ENCODE measurements at places on chromosomes 12 and 14.
A peak's percentile ranks its signal among the peaks of the same experiment; 100 is the strongest.

- ATAC-seq, result peak; percentile 7
Measured at GRCh38 chr12:116532986-116533342, 26.2 kb upstream of the MAP1LC3B2 start.

- ATAC-seq, result no peak
Measured at GRCh38 chr12:117361347-117361751, at the start of gene NOS1. Gene NOS1, minus strand, starts transcription at chr12:117361626. Its CDS starts 30,557 bp downstream, at chr12:117331069.

GRCh38 chr12:109550281-109550680 lies 23.0 kb downstream of the MMAB start:
- ATAC-seq, result no peak

DNA sequence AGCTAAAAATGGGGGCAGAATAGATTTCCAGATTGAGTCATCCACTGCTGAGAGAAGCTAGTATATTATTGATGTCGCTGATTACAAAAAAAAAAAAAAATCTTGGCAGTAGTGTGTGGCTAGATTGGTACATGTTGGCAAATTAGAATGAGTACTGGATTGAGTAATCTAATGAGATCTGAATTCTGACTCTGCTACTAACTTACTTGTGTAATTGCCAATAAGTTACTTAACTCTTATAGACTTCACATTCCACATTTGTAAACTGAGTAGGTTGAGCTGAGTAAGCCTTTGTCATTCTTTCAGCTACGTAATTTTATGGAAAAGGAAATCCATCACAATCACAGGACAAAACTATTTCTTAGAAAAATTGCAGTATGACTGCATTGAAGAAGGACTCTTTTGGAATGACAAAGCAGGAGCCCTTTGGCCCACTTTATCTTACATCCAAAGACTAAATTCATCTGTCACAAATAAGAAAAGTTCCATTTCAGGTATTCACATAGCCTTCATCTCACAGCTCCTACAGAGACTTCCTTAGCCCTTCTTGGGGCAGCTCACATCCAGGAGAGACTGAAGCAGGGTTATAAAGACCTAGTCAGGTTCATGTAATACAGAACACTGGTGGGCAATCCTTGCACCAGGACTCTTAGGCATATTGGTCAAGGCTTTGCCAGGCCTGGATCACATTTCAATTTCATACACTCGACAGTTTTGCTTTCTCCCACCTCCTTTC lies 197.3 kb upstream of the CPNE8 start:
- peak; percentile 76 for ATAC-seq

- no peak for ATAC-seq
Measured at GRCh38 chr14:105647784-105648608, 121.6 kb downstream of the TMEM121 start.

DNA sequence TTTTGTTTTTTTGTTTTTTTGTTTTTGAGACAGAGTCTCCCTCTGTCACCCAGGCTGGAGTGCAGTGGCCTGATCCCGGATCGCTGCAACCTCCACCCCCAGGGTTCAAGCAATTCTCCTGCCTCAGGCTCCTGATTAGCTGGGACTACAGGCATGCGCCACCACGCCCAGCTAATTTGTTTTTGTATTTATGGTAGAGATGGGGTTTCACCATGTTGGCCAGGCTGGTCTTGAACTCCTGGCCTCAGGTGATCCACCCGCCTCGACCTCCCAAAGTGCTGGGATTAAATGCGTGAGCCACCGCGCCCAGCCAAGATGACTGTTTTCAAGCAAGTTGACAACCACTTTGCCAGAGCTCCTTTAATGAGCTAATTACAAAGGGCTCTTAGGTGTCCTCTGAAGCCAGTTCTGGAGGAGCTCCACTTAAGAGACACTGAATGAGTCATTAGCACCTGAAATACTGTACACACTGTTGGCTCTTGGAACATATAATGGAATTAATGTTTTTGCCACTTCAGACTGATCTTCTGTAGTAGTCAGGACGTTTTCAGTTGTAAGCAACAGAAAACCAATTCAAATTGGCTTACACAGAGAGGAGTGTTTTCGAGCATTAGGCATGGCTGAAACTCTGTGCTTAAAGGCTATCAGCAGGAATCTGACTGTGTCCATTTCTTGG lies 55.4 kb upstream of the MED13L start:
- no peak for ATAC-seq

DNA sequence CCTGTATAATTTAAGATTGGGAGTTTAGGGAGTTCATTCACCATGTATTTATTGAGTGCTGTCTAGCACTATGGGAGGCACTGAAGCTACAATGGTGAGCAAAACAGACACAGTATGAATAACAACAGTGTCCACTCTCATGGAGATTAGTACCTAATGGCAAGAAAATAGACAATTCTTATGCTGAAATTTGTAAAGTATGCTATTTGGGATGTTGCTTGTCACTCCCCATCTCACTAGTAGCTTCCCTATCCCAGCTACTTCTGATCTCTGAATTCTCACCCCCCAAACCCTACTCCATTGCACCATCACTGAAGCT lies 4.0 kb downstream of the GDF11 start:
- no peak for ATAC-seq

- ATAC-seq, result no peak
Measured at GRCh38 chr12:96177013-96177412, 17.2 kb upstream of the ELK3 start.

GRCh38 chr12:19129486-19130223 lies at the start of gene PLEKHA5:
Gene PLEKHA5, plus strand, starts transcription at chr12:19129733. Its CDS starts 67 bp downstream, at chr12:19129800.
- peak; percentile 75 for ATAC-seq

GRCh38 chr14:89767861-89768268 lies 186.7 kb downstream of the EFCAB11 start:
- ATAC-seq, result peak; percentile 89

DNA sequence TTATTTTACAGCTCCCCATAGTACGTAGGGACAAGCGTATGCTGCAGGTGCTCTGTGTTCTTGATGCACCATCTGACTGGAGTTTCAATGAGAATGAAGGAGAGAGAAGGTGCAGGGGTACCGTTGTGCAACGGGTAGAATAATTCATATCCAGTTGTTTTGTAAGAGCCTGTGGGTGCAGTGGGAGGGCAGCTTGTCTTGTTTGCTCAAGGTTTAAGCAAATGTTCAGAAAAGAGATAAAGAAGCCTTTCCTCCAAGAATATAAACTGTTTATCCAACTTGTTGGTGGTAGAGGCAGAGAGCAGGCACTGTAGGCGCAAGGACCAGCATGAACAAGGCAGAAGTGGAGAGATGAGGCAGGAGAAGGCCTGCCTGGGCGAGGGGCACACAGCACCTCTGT lies 64.2 kb downstream of the ADCK1 start:
- ATAC-seq, result no peak

- no peak for ATAC-seq
Measured at GRCh38 chr12:58847901-58848600, 72.3 kb downstream of the LRIG3 start.

GRCh38 chr14:101365329-101366158 lies 195.8 kb upstream of the DIO3 start:
- no peak for ATAC-seq

DNA sequence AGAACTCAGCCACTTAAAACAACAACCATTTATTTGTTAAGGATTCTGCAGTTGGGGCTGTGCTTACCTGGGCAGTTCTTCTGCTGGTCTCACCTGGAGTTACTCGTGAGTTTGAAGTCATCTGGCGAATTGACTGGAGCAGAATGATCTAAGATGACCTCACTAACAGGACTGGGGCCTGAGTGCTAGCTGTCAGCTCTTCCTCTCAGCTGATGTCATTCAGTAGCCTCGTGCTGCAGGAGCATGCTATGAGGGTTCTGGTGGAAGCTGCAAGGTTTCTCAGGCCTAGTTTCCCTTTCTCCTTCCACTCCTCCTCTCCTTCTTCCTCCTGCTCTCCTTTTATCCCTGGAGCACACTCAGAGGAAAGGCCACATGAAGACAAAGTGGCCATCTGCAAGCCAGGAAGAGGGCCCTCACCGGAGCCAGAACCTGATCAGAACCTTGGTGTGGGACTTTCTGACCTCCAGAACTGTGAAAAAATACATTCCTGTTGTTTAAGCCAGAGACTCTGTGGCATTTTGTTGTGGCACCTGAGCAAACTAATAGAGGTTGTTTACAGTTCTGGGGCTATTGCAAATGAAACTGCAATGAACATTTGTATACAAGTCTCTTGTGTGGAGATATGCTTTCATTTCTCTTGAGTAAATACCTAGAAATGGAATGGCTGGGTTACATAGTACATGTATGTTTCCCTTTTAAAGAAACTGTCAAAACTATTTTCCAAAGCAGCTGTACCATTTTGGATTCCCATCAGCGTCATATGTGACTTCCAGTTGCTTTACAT lies 21.9 kb upstream of the MAP3K9 start:
- no peak for ATAC-seq

DNA sequence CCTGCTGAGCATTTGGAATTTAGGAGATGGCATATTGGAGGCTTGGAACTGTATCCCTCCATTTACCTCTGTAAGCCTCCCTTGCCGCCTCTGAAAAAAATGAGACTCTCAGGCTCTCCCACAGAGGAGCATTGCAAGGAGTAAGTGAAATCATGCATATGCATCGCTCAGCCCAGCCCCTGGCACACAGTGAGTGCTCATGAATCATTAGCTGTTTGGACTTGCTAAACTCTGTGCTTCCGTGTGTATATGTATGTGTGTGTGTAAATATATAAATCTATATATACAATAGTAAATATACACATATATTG lies 17.1 kb upstream of the TBX3 start:
- no peak for ATAC-seq

DNA sequence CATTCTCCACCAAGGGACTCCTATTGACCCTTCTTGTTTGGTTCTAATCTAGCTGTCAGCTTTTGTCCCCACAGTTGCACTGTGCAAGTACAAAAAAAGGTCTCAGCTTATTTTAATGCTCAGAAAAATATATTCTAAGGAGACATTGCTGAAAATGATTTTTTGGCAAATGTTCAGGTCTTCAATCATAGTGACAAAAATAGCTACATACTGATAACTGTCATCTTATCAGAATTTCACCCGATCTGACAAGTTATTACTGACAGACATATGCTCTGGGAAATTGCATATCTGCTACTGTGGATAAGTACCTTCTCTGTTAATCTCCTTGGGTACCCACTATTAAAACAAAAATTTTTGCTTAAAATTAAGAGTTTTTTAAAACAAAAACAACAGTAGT lies 263.6 kb downstream of the FLRT2 start:
- no peak for ATAC-seq

GRCh38 chr12:50185970-50186663 lies 18.9 kb upstream of the CERS5 start:
- ATAC-seq, result peak; percentile 51

All from SK-N-SH treated with all-trans-retinoic acid at 6 μM for 48 hours (cell line).